ELF-1 (cell line): ENCODE measurements at places on chromosomes 16 and 17.

DNA sequence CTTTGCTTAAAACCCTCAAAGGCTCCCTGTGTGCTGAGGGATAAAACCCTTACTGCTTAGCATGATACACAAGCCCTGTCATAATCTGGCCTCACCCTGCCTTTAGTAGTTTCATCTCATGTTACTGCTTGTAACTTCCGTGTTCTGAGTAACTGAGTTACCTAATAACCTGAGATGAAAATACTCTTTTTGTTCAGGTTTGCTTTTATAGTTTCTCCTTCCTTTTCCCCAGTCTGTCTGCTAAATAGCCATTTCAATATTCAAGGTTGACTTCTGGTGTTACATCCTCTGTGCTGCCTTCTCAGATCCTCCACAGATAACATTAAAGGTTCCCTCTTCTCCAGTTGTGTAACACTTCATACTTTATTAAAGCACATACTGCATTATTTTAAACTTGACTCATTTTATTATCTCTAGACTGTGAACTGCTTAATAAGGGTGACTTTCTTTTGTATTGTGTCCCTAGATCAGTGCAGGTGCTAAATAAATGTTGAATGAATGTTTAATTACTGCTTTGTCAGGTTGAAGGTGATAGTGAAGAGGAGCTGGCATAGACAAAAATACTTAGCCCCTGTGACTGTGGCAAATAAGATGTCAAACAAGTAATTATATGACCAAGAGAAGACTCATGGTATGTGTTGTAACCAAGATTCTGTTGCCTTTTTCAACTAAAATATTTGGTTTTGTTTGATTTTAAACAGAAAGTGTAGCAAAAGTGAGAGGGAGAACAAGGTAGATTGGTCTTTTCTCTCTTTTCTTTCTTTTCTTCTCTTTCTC lies 47.8 kb downstream of the NFAT5 start:
- no peak for DNase-seq

GRCh38 chr16:12971241-12971640 lies 69.8 kb downstream of the SHISA9 start:
- DNase-seq, result no peak

DNA sequence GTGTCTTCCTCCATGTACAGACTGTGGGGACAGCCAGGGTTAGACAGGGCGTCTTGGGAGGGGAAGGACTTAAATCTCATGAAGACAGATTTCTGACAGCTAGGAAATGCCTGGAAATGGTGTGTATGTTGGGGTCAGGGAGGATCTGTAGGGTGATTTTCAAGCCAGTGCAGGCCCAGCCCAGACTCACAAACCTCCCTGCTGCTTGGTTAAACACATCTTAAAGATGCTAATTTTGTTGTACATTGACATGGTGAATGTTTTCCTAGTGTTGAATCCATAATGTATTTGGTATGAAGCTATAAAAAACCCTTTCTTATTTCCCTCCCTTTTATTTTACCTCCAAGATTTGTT lies 238.3 kb downstream of the CCDC182 start:
- DNase-seq, result peak; percentile 26

DNA sequence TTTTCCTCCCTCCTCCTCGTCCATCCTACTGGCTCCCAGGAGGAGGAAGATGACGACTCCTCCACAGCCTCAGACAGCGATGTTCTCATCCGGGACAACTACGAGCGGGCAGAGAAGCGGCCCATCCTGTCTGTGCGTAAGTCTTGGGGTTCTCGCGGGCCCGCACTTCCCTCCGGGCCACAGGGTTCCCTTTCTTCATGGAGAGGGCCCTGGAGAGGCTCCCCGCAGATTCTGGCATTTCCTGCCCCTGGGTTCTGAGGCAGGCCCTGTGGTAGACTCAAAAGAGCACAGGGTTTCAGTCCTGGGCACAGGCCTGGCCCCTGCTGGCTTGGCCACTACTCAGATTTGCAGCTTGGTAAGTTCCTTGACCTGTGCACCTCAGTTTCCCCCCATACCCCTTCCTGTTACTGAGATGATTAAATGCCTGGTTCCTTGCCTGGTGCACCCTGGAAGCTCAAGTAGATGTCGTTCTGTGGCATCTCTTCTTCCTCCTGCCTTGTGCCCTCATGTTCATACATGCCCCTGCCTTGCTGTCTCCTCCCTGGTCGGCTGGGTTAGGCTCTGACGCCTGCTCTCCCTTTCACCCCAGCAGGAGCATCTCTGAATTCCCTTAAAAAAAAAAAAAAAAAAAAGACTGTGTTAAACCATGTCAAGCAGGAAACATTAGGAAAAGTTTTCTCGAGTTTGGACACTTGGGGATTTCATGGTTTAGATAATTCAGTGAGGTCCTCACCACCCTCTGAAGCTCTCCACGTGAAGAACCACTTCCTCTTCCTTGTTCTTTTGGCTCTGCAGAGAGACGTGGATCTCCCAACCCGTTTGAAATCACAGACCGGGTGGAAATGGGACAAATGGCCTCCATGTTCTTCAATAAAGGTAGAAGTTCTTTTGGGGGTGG lies 14.3 kb upstream of the NAT9 start:
- no peak for DNase-seq

- no peak for DNase-seq
Measured at GRCh38 chr17:67218385-67218950, 26.5 kb downstream of the HELZ start.

GRCh38 chr17:48690655-48691054 lies 31.7 kb downstream of the PRAC1 start:
- no peak for DNase-seq

GRCh38 chr16:35741546-35741945 lies 2282.1 kb downstream of the TP53TG3F start:
- no peak for DNase-seq

DNA sequence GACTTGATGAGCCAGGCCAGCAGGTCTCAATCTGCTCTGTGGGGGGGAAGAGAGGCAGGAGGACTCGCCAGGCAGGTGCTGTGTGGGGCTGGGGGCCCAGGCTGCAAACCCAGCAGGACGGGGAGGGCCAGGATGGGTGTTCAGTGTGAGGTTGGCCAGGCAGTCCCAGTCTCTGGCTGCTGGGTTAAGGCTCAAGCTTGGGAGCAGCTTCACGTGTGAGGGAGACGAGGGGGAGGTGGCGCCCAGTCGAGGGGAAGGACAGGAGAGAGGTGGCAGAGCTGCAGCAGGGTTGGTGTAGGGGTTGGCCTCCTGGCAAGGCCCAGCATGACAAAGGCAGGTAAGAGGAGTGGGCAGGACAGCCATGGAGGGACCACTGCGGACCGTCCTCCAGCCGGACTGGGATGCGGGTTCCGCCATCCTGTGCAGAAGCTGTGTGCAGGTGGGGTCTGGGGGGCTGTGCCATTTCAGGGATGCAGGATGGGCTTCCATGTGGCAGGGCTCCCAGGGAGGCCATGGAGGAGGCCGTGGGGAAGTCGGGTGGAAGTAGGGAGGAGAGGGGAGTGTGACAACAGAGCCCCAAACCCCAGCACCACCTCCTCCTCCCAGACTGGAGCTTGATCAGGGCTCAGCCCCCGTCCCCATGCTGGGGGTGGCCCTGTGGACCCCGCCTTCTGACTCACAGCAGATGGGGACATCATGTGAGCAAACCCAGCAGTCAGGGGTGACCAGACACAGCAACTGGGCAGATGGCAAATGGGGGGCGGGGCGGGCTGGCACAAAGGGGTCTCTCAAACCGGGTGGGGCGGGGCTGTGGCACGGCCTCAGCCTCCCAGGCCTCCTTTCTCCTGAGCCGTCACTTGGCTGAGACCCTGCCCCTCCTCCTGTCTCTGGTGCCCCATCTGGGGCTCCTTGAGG lies 2.8 kb downstream of the ADGRG1 start:
- no peak for DNase-seq

DNA sequence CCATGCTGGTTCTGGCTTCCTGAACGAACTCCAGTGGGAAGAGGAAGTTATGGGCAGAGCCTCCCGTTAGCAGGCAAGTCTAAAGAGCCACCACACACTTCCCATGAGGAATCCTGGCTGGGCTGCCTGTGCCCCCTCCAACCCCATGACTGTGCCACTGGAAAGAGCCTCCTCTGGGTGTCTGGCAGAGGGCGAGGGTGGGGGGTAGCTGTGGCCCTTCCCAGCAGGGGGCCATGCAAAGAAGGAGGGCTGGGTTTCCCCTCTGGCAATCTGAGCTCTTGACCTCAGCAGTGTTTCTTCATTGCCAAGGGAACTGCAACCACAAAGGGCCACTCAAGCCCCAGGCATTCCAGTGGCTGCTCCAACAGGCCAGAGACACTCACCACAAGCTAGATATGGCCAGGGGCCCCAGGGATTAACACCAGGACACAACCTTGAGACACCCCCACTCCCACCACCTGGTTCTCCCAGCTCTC lies 1.7 kb upstream of the RRAD start:
- peak; percentile 55 for DNase-seq

DNA sequence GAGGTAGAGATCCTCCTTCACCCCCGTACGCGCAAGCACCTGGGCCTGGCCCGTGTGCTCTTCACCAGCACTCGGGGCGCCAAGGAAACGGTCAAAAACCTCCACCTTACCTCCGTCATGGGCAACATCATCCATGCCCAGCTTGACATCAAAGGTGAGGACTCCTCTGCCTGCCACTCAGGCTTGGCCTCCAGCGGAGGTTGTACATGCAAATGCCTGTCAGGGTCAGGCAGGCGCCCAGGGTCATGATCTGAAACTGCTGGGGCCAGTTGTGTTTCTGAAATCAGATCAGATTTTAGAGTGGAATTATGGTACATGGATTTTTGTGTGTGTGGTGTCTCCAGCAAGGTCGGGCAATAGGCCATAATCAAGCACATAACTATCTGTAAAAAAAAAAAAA lies 3.8 kb downstream of the SETD1A start:
- DNase-seq, result no peak

DNA sequence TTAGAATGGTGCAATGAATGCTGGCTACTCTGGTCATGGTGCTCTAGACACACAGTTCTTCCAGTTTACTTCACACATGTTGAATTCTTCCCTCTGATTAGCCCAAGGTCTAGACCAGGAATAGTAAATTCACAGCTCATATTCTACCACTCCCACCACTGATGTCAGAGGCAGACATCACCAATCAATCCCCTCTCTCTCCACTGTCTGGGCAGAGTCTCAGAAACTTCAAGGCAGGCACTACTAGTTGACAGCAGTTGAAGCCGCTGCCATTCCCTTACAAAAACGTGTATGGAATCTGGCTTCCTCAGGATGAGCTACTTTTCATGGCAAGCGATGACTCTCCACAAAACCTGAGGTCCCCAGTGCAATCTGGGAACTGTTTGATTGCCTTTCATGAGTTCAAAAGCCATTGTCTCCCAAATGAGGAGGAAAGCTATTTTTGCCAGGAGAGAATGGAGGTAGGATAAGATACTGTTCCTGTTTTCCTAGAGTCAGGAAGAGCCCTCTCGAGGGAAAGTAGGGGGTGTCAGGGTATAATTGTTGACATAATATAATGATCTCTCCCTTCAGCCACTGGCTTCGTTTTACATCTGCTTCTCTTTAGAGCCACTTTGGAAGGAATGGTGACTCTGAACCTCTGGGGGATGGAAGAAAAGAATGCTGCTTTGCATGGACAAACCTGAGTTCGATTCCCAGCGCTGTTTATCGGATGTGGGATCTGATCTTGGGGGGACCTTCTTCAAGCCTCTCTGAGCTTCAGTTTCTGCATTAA lies 90.0 kb downstream of the FOXL1 start:
- DNase-seq, result peak; percentile 39

- DNase-seq, result no peak
Measured at GRCh38 chr16:23500212-23500861, 10.0 kb downstream of the GGA2 start.

- no peak for DNase-seq
Measured at GRCh38 chr17:80091376-80091775, 10.0 kb upstream of the GAA start.

DNA sequence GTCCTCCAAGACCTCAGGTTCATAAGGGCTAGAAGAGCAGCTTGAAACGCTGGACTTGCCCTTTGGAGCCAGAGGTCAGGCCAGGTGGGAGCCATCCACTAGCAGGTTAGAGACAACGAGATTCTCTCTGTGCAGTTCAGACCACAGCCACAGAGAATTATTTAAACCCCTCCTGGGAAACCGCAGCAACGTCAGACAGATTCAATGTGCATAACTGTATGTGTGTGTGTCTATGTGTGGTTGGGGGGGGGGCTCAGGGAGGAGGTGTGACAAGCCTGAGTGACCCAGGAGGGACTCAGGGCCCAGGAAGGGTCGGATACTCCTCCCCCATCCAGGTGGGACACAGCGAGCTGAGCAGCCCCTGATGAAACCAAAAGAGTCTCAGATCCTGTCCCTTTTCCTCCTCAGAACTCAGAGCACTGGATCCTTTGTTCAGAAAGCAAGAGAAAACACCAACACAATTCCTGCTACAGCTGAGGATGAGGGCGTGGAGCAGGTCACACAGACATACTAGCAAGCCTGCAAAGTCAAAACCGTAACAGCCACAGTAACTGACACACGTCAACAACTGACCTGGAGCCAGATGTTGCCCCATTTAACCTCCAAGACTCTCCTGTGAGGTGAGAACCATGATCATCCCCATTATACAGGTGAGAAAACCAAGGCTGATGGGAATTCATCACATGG lies 66.8 kb downstream of the XYLT1 start:
- DNase-seq, result no peak

- no peak for DNase-seq
Measured at GRCh38 chr17:27944546-27945332, 51.6 kb upstream of the LYRM9 start.

DNA sequence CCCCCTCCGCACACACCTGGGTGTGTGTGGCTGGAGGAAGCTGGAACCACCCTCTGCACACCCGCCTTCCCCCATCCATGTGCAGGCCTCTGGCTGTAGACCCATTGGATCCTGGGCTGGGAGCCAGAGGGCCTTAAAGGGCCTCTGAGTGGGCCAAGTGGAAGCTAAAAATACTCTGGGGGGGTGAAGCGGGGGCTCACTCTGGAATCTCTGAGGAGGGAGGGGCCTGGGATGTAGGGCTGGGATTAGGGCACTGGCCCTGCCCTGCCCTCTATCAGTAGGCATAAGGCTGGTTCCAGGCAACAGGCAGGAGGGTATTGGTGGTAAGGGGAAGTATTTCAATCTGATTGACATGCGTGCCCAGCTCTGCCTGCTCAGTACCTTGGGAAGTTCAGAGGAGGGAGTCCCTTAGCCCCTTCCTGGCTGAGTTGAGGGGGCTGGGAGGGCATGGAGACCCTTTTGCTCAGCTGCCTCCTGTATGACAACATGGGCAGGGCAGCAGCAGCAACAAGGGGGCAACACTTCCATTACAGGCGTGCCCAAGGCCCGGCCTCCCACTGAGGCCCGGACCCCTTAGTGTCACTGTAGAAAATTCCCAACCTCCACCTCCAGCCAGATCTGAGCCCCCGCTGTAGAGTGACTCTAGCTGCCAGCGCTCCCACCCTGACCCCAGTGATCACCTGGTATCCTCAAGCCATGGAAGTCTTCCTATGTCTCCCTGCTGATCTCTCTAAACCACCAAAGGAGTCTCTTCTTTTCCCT lies 5.2 kb downstream of the ITGA3 start:
- no peak for DNase-seq

- DNase-seq, result no peak
Measured at GRCh38 chr17:40986920-40987319, 2.8 kb upstream of the KRT40 start.

DNA sequence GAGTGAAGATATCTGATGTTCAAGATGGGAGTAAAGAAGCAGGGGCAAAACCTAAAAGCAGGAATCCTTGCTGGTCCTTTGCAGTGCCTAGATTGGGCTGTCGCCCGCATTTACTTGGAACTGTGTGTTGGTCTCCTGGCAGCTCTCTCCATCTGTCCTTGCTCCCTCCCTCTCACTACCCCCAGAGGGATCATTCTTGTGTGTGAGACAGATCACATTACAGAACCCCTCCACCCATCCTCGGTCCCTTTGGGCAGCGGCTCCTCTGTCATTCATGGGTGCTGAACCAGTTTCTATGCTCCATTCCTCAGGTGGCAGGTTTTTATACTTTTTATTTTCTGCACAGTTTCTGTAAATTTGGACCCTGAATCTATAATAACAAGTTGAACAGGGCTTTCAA lies 99.4 kb upstream of the MYOCD start:
- peak; percentile 33 for DNase-seq

- DNase-seq, result no peak
Measured at GRCh38 chr16:52451971-52452421, 94.9 kb downstream of the TOX3 start.
